ENCODE measurements at places on chromosomes 2 and 18.
A peak's percentile ranks its signal among the peaks of the same experiment; 100 is the strongest.

DNA sequence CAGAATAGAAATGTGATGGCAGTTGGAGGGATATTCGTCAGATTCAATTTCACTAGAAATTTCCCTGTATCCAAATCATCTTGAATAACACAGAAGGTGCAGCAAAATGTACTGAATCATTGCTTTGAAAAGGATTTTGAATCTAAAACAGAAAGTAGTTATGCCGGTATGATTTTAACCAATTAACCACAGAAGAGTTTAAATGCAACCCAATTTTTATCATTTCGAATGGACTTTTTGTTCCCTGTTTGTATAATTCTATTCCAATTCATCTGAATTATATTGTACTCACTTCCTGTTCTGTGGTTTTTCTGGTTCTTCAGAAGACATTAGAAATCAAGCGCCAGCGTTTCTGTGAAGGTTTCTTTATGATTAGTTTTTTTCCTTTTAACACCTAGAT lies 190.4 kb downstream of the MYO3B start:
- no peak for DNase-seq

GRCh38 chr18:55699233-55699765 lies 111.3 kb upstream of the TCF4 start:
- DNase-seq: no peak

- DNase-seq: peak; percentile 22
Observed at GRCh38 chr2:190451561-190452176, 43.5 kb downstream of the MFSD6 start.

GRCh38 chr2:27109083-27109482 lies 9.8 kb downstream of the CGREF1 start:
- DNase-seq: no peak

DNA sequence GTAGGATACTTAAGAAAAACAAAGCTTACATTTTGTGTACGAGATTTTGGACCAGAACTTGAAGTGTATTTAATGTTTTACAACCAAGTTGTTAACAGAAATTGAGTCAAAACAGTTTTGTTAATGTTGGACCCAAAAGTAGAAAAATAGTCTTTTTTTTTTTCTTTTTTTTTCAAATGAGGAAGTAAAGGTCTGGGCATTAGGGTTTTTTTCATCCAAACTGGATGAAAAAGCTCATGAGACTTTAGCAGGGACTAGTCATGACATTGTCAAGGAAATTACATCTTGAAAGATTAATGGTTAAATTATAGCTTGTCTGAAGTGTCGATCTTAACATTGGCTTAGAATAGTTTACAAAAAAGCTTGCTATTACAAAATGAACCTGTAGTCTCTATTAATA lies 32.3 kb downstream of the CCNT2 start:
- no peak for DNase-seq

DNA sequence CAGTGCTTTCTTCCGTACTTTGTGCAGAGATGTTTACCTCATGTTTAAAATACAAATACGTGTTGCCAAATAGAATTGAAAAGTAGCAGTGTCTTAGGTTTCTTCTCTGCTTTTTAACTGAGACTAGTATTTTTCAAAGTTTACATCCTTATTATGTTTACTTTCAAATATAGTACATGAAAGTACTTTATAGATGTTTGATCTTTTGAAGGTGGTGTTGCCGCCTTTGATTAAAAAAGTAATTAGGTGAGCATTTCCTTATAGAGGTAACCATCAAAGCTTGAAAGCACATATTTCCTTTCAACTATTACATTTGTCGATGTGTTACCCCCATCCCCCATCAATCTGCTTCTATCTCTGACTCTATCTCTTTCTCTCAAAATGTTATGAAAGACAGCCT lies 87.0 kb downstream of the CERS6 start:
- no peak for DNase-seq
